ENCODE measurements at places on chromosomes 5 and 9.

DNA sequence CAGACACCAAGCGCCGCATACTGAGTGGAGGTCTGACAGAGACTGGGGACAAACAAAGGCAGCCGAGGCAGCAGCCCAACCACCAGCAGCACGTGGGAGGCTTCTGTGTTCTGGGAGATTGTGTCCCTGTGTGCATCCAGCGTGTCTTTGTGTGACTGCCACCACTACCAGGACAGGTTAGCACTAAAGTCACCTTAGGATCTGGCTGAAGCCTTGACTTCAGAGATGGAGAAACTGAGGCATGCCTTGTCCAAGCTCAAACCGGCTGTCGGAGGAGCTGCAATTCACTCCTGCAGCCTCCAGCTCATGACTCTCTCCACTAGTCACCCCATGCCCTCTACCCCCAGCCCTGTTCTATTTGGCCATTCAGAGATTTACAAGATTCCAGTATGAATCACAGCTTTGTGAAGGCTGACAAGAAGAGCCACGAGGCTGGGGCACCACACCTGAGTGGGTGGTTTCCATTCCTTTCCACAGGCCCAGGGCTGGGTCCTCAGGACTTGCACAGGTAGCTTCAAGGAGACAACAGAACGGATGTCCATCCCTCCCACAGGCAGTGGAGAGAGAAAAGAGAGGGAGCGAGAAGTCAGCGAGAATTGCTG lies 69.3 kb downstream of the SHB start:
- DNase-seq, result no peak

DNA sequence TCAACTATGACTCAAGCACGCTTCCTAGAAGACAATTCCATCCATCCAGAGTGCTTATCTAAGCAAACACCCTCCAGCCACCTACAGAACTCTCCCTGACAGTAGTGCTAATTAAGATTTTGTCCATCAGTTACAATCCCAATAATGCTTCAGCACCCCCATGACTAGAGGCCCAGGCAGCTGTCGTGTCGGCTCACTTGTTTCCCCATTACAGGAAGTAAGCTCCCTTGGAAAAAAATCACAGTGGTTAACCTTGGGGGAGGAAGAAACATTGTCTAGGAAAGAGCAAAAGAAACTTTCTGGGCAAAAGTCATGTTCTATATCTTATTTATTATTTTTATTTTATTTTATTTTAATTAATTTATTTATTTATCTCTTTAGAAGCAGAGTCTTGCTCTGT lies 108.8 kb upstream of the LPAR1 start:
- no peak for DNase-seq

GRCh38 chr5:177269232-177269895 lies 34.2 kb downstream of the RAB24 start:
- DNase-seq, result no peak

- DNase-seq, result no peak
Observed at GRCh38 chr5:74991522-74991921, 60.8 kb downstream of the GCNT4 start.

DNA sequence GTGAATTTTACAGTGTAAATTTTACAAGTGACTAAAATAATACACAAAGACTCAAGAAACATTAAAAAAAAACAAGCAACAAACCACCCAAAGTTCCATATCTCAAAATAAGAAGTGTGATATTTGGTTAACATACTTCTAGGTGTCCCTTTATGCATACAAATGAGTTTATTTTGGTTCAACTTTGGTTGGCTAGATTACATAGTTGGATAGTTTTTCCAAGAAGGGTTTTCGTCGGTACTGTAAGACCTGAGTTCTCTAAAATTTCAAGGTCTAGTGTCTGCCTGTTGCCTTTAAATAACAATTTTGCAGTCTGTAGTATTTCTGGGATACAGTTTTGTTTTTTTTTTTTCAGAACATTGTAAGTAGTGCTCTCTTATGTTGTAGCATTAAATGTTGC lies 58.8 kb upstream of the JAK2 start:
- no peak for DNase-seq

DNA sequence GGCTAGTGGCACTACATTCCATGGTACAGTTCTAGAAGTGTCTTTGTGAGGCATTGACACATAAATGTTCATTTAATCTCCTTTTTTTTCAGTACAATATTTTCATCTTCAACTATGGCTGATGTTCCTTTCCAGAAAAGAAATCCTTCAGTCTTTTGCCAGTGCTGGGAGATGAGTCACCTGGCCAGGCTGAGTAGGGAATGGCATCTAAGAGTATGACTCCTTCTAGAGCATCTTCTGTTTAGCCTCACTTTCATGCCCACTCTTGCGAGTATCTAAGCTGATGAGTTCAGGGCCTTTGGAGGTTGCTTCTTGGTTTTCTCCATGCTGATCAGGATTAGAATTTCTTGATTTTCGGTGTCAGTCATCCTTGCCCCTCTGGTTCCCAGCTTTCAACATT lies 124.4 kb downstream of the SLC28A3 start:
- no peak for DNase-seq

DNA sequence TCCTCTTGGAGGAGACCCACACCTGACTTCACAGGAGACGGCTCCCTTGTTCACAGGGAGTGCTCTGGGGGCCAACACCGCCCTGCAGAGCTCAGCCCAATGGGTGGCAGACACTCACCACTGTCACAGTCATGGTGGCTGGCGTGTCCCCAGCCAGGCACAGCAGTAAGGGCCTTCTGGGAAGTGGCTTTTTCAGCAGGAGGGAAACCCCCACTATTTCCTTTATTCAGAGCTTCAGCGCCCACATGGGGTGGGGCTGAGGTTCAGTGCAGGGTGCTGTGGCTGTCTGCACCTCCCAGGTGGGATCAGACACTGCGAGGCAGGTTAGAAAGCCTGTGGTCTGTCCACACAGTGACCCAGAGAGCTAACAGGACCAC lies 3.6 kb upstream of the SNAPC4 start:
- DNase-seq, result no peak
